Upper lobe of right lung (tissue), 1 donor: ENCODE measurements at places on chromosomes 1 and 21. TPM values are rescaled to one million over a fixed set of nuclear protein-coding genes. Genes with fewer than 3 reads are reported as not detected.

- H3K4me1 ChIP-seq = no peaks in the 10 kb centered on the region
- H3K27me3 ChIP-seq = no peaks in the 10 kb centered on the region
- no peaks in the 10 kb centered on the region for H3K36me3 ChIP-seq
- no peak for DNase-seq
These were observed 78.5 kb upstream of the CAMK1G start for GRCh38 chr1:209505044-209505443.

Gene KIAA0040
- total RNA-seq = 44.8 TPM

DNA sequence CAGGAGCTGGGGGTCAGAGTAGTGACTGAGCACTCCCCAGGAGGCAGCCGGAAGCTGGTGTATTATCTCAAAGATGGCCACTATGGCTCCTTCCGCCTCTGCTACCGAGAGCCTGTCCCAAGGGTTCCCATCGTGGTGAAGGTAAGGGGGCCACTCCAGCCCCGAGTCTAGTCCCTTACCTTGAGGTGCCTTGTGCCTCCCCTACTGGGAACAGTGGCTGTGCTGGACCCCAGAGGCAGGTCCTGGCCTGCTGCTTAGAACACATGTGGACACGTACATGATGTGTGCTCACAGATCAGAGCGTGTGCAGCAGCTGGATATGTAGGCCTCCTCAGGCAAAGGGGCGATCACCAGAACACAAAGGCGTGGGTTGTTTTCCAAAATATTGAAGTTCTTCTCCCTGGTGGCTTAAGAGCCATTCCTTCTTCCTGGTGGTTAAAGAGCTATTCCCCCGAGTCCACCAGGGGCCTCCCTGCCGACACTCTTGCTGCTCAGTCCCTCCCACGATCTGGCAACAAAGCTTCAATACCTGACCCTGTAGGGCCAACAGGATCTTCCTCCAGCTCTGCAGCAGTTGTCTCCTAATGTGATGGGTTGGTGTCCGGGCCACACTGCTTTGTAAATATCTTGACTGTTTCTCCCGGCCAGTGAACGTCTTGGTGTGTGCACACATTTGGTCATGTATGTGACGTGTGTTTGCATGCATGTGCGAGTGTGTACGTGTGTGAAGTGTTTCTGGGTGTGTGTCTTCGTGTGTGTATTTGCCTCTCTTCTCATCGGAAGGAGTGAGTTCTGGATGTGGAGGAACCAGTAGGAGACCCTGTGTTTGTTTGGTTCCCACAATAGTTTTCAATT is 68.4 kb upstream of the TINAGL1 start:
- DNase-seq = no peak
- no peaks in the 10 kb centered on the region for H3K36me3 ChIP-seq
- H3K4me1 ChIP-seq = no peaks in the 10 kb centered on the region
- peaks cover 5% of the 10 kb centered on the region for H3K27me3 ChIP-seq
- no peak overlapping the region for H3K4me3 ChIP-seq
- H3K27ac ChIP-seq = no peak overlapping the region

Gene SETSIP
- total RNA-seq = not detected

- H3K27ac ChIP-seq = no peak overlapping the region
- H3K27me3 ChIP-seq = peaks cover 8% of the 10 kb centered on the region
- H3K4me1 ChIP-seq = no peaks in the 10 kb centered on the region
- H3K36me3 ChIP-seq = no peaks in the 10 kb centered on the region
- H3K4me3 ChIP-seq = no peak overlapping the region
- no peak for DNase-seq
These were observed 28.8 kb upstream of the SLC19A1 start for GRCh38 chr21:45570826-45571601.

Gene FMO3
- 22.7 TPM for total RNA-seq

Gene GABRD
- 2.9 TPM for total RNA-seq

DNA sequence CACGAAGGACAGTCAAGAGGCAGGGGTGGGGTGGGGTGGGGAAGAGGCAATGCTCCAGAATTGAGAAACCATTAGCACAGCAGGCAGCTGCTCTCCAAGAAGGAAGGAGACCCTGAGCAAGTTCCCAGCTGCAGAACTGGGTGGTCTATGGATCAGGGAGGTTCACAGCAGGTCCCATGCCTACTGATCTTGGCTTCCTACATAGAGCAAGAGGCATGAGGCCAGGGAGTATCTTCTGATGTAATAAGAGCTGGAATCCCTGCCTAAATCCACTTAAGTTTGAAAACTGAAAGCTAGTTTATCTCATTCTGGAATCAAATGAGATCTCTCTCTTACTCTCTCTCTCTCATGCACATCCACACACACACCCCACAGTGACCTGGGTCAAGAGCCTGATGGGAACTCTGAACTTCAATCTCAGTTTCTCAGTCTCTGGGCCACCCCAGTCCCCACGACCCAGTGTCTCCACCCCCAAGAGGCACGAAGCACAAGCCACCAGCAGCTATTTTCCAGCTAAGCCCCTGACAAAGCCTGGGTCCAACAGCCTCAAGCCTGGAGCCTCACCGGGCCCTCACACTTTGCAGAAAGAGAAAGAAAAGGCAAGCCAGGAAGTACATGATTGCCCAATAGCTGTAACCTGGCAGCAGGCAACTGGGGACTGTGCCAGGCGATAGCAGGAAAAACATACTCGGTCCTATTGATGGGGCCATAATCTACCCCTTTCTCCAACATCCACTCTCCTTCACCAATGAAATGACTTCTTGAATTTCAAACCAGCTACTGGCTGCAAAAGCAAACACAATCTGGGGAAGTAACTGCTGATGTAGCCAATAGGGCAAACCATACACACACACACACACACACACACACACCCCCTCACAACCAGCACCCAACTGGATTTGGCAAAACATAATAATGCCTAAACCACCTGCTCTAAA is 2.2 kb downstream of the NUAK2 start:
- peak; percentile 83 for DNase-seq
- H3K27ac ChIP-seq = peak overlapping the region; percentile 92
- H3K4me1 ChIP-seq = peaks cover 60% of the 10 kb centered on the region
- H3K27me3 ChIP-seq = no peaks in the 10 kb centered on the region

- no peak for DNase-seq
- peaks cover 21% of the 10 kb centered on the region for H3K36me3 ChIP-seq
- no peak overlapping the region for H3K27ac ChIP-seq
- H3K27me3 ChIP-seq = no peaks in the 10 kb centered on the region
- peaks cover 22% of the 10 kb centered on the region for H3K4me1 ChIP-seq
These were observed 3.7 kb downstream of the CSTB start for GRCh38 chr21:43772425-43772821.

GRCh38 chr1:99429754-99430153 is 165.5 kb downstream of the PLPPR4 start:
- no peak for DNase-seq
- H3K4me3 ChIP-seq = no peak overlapping the region
- H3K27ac ChIP-seq = no peak overlapping the region

Gene SPRR1A
- not detected for total RNA-seq

Gene MYOM3
- 0.69 TPM for total RNA-seq

- no peaks in the 10 kb centered on the region for H3K36me3 ChIP-seq
- H3K4me3 ChIP-seq = no peak overlapping the region
- DNase-seq = no peak
- peaks cover 17% of the 10 kb centered on the region for H3K4me1 ChIP-seq
- no peaks in the 10 kb centered on the region for H3K27me3 ChIP-seq
These were observed 72.6 kb downstream of the DDR2 start for GRCh38 chr1:162704673-162705424.

DNA sequence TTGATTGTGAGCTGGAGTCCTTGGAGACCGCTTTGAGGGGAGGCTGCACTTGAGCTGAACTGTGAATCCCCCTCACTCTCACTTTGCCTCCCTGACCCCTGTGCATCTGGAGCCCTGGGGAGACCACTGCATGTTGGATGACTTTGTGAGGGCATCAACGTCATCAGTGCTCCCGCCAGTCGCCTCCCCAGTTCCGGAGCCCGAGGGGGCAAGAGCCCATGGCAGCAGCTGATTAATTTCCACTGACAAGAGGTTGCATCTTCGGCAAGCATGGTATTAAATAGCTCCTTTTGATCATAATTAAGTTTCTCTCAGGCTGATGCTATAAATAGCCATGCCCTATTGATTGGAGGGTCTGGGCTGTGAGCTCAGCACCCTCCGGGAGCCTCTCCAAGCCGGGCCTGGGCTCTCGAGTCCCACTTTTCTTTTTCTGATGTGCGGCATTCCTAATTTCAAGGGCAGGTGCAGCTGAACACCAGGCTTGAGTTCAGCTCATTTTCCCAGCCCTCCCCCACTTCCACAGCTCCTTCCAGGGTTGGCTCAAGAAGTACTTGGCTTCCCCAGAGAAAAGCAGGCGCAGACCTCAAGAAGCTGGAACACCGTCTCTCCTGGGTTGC is 33.2 kb downstream of the KCND3 start:
- no peaks in the 10 kb centered on the region for H3K36me3 ChIP-seq
- no peak overlapping the region for H3K4me3 ChIP-seq
- no peak for DNase-seq
- no peaks in the 10 kb centered on the region for H3K27me3 ChIP-seq
- H3K4me1 ChIP-seq = no peaks in the 10 kb centered on the region
- no peak overlapping the region for H3K27ac ChIP-seq

Gene MMEL1
- total RNA-seq = 3.2 TPM

DNA sequence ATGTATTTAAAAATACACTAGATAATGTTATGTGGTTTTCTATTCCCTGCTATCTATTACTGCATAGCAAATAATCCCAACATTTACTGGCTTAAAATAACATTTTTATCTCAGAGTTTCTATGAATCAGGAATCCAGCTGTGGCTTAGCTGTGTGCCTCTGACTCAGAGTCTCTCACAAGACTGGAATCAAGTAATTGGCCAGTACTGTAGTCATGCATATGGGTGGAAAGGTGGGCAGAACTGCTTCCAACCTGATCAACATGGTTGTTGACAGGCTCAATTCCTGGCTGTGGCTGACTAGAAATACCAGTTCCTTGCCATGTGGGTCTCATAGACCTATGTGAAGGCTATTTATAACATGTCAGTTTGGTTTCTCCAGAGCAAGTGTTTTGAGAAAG is 131.8 kb downstream of the PDE4B start:
- no peaks in the 10 kb centered on the region for H3K4me1 ChIP-seq
- no peak overlapping the region for H3K27ac ChIP-seq
- no peak overlapping the region for H3K4me3 ChIP-seq
- H3K27me3 ChIP-seq = no peaks in the 10 kb centered on the region
- no peak for DNase-seq
- no peaks in the 10 kb centered on the region for H3K36me3 ChIP-seq

DNA sequence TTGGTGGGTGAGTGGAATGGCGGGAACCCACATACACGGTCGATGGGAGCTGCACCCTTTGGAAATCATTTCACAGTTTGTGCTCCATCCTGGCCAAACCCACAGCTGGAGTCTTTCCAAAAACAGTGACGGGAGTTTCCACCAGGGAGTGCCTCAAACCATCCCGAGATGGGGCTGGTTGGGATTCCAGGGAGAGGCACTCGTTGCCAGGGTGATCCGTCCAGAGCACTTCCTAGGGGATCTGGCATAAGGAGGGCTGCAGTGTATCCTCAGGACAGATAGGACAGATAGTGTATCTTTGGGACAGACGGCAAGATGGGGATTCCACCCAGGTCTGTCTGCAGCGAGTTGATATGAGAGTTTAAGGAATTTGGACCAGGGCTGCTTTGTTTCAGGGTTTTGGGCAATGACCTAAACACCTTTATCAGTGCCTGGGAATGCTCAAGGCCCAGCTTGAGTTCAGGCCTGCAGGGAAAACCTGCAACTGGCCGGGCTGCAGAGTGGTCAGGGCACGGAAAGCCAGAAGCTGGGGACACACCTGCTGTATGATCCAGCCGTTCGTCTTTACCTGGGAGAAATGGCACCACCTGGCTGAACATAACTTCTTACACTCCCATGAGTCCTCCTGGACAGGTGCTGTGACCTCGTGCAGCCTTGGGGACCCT is 3.4 kb upstream of the POFUT2 start:
- no peaks in the 10 kb centered on the region for H3K27me3 ChIP-seq
- no peaks in the 10 kb centered on the region for H3K36me3 ChIP-seq
- no peak for DNase-seq
- peaks cover 50% of the 10 kb centered on the region for H3K4me1 ChIP-seq
- no peak overlapping the region for H3K4me3 ChIP-seq

Gene EFNA1
- 178 TPM for total RNA-seq

Gene ETNK2
- total RNA-seq = 3.6 TPM

GRCh38 chr1:3236361-3236760 is 167.4 kb downstream of the PRDM16 start:
- H3K27ac ChIP-seq = no peak overlapping the region
- H3K27me3 ChIP-seq = no peaks in the 10 kb centered on the region
- H3K4me1 ChIP-seq = peaks cover 18% of the 10 kb centered on the region
- no peak for DNase-seq
- H3K4me3 ChIP-seq = no peak overlapping the region

Gene PWP2
- 9.9 TPM for total RNA-seq

Gene TRIM63
- 0.46 TPM for total RNA-seq

Gene VWA5B1
- total RNA-seq = 0.09 TPM

Gene C4BPB
- total RNA-seq = 6.6 TPM

GRCh38 chr1:55559161-55559611 is 344.0 kb upstream of the USP24 start:
- no peaks in the 10 kb centered on the region for H3K27me3 ChIP-seq
- no peak overlapping the region for H3K4me3 ChIP-seq
- no peaks in the 10 kb centered on the region for H3K4me1 ChIP-seq

Gene RGS18
- 9.1 TPM for total RNA-seq

GRCh38 chr1:26234644-26235370 is 807 bp downstream of the CEP85 start:
- H3K27me3 ChIP-seq = no peaks in the 10 kb centered on the region
- H3K4me1 ChIP-seq = peaks cover 8% of the 10 kb centered on the region
- DNase-seq = no peak
- no peaks in the 10 kb centered on the region for H3K36me3 ChIP-seq
- peak overlapping the region; percentile 81 for H3K27ac ChIP-seq

DNA sequence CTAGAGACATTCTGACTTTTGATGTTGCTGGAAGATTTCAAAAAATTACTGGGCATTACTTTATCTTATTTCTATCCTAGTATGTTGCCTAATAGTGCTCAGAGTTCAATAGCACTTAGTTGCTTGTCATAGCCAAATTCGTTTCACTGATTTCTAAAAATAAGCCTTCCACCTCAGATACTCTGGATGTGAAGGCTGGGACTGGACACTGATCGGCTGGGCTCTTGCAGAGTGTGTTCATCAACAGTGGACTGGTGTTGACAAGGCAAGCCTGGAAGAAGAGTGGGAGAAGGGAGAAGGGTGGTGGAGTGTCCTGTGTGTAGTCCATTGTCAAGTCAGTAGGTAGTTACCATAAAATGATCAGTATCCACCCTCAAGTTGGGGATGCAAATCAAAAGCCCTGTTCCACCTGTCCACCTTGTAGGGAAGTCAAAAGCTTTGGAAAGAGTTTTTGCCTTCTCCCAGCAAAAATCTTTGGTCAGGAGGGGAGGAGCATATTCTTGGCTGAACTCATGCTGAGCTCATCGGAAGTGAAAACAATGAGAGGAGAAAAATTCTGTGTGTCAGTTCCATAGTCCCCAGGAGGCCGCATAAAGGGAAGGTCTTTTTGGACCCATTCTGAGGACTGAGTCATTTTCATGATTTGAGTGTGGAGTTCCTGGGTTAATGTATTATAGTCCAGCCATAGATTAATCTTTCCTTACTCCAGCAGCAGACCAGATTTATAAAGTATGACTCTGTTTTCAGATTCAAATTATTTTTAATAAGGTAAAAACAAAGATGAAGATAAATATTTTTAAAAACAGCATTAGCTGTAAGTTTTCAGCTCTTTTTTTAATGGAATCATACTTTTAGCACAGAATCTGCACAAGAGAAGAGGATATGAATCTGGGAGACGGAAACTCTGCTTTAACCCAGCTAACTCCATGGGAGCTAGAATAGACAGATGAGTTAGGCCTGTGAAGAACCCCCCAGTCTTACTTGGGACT is 99.5 kb upstream of the BMP8A start:
- peak overlapping the region; percentile 63 for H3K27ac ChIP-seq
- H3K4me1 ChIP-seq = peaks cover 65% of the 10 kb centered on the region
- no peaks in the 10 kb centered on the region for H3K27me3 ChIP-seq
- H3K4me3 ChIP-seq = no peak overlapping the region
- no peak for DNase-seq
